Hypothalamus (tissue), 51 donors: ENCODE measurements at places on chromosomes 4 and X.

DNA sequence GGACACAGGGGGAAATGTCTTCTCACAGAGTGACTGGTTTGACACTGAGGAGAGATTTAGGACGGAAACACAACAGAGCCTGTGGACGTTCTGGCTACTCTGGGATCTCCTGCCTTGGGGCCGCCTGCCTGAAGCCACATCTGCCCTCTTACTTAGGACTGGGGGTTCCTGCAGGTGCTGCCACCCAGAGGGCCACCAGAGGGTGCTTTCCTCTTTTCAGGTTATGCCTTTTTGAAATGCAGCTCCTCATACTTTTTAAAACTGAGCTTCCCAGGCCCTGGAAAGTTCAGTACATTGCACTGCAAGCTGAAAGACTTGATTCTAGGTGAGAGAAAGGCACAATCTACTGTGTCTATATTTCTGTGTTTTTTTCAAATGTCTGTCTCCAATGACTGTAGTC, 92.2 kb upstream of the PGRMC2 start:
- DNase-seq = no peak

GRCh38 chr4:176579226-176579625, 213.5 kb downstream of the VEGFC start:
- no peak for DNase-seq

DNA sequence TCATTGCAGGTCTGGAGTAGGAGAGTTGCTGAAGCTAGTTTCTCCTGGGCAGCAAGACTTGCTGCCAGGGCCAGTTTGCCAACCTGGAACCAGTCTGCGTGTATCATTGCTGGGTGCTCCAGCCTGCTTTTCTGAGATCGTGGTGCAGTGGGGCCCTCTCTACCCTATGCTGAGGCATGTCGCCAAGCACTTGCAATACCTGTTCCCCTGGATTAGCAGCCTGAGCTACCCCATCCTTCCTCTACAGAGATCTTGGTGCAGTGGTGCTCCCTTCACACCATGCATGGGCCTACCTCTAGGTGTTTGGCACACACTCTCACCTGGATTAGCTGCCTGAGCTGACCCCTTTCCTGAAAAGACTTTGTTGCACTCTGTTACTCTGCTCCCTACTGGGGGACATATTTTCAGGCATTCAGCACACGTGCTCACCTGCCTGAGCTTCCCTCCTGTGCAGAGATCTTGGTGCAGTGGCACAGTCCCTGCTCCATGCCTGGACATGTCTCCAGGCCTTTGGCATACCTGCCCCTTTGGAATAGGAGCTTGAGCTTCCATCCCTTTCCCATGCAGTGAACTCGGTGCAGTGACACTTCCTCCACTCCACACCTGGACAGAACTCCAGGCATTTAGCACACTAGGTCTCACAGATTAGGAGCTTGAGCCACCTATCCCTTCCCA, 133.7 kb upstream of the CXCL13 start:
- DNase-seq = no peak

- DNase-seq = no peak
These were observed 185.1 kb downstream of the NPNT start for GRCh38 chr4:106080376-106080775.

GRCh38 chr4:665381-665750, 8.7 kb downstream of the ATP5ME start:
- DNase-seq = no peak

DNA sequence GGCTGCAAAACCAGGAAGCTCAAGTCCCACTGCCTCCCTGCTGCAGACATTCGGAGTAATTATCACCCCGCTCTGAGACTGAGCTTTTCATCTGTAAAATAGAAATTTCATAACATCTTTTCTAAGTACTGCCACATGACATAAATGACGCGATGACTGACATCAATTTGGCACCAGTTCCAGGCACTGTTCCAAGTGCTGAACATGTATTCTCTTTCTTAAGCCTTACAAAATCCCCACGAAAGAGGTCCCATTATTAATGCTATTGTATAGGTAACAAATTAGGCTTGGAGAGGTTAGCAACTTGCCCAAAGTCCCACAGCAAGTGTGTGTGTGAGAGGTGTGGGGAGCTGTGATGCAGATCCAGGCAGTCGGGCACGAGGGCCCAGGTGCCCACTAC, 56.4 kb downstream of the SLC2A9 start:
- DNase-seq = no peak

GRCh38 chr4:8393593-8394038, 46.9 kb downstream of the ACOX3 start:
- DNase-seq = peak; percentile 70

GRCh38 chr4:78939667-78940008, 400 bp upstream of the PAQR3 start:
- DNase-seq = no peak

GRCh38 chrX:115372152-115372551, 82.6 kb downstream of the LUZP4 start:
- no peak for DNase-seq
